ENCODE measurements at places on chromosomes 7 and 10.

DNA sequence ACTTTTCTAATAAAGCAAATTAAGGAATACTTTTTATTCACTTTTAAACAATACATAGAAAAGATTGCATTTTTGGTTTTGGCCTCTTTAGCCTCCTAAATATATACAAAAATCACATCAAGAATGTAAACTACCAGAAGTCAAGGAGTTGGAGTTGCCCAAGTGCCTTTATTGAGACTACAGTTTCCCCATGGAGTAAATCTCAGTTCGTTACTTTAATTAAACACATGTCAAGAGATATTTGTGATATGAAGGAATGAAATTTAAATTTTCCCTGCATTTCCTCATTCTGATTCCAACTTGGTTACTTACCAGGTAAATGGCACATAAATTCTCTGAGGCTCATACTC is 492.9 kb downstream of the TNS3 start:
- DNase-seq = no peak

DNA sequence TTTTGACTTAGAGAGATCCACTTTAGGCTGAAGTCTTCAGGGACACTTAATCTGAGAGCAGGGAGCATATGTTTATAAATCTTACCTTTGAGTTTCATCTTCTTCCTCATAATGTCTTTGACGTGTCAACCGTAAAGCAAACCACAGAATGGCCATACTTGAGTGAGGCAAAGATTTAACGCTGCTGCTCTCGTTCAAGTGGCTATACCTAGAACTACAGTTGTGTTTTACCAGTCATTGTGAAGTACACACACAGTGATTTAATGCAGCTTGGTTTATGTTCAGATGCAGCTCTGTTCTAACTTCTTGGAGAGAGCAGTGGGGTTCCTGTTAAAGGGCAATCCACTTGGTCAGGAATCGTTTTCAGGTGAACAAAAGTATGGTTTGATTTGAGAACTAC is 39.9 kb upstream of the GOT1 start:
- no peak for DNase-seq

GRCh38 chr10:13718820-13719219 is 132.1 kb downstream of the PRPF18 start:
- no peak for DNase-seq

DNA sequence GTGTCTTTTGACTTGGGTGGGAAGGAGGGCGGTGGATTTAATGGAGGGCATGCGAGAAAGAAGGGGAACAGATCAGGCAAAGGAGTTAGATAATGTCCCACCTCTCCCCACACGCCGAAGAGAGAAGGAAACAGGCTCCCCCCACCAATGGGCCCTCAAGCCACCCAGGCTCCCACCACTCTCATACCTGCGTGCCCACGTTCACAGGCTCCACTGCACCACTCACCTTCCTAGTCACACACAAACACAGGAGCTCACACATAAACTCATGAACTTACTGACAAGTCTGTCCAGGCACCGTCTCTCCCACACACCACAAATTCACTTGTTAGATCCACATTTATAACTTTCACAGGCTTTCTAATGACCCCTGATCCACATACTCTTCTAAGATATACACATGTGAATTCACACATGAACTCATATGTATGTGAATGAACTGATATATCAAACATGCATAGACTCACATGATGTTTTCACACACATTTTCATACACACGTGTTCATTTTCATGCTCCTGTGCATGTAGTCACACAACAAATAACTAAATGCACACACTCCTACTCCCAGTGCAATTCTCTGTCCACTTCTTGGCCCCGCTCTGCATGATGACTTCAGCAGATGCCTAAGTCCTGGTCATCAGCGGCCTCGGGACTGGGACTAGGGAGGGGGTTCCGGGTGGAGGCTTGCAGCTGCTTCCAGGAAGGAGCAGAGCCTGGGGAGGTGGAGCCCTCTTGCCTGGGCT is 1.5 kb downstream of the LZTS2 start:
- DNase-seq = peak; percentile 89

- peak; percentile 33 for DNase-seq
Observed at GRCh38 chr7:27922907-27923641, 183.1 kb downstream of the TAX1BP1 start.

GRCh38 chr10:110483633-110484032 is 14.1 kb upstream of the DUSP5 start:
- DNase-seq = no peak

DNA sequence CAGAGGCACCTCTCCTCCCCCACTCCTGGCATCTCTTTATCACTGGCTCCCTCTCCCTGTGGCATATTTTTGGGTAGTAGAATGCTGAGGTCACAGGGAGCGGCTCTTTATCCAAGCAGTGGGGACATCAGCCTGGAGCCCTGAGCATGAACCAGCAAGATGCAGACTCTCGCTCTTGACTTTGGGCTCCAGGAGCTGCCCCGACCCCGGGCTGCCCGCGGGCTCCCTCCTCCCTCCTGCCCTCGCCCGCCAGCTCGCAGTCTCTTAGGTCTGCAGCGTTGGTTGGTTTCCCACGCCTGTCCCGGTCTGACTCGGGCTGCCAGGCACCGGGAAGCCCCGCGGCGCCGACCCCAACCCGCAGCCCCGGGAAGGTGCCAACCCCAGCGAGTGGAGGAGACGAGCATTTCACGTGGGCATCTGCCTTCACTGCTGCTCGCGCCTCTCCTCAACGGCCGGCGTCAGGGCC is 1.3 kb downstream of the INSYN2A start:
- DNase-seq = no peak

DNA sequence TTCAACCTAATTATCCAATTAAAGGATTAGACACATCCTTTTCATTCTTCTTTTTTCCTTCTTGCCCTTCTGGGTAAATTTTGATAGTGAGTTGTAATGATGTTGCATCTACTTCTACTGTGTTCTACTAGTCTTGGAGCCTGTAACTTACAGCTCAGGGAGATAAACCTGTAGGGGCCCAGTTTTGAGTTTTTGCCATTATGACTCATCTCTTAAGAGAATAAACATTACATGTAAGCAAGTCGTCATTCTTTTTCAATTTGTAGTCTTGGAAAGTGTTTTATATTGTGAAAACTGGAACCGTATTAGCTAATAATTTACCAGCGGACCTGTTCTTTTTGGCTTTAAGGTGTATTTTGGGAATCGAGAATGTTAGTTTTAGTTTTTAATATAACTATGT is 89.7 kb upstream of the RPA3 start:
- peak; percentile 75 for DNase-seq

- DNase-seq = no peak
Observed at GRCh38 chr7:141118767-141119166, 44.9 kb downstream of the TMEM178B start.

DNA sequence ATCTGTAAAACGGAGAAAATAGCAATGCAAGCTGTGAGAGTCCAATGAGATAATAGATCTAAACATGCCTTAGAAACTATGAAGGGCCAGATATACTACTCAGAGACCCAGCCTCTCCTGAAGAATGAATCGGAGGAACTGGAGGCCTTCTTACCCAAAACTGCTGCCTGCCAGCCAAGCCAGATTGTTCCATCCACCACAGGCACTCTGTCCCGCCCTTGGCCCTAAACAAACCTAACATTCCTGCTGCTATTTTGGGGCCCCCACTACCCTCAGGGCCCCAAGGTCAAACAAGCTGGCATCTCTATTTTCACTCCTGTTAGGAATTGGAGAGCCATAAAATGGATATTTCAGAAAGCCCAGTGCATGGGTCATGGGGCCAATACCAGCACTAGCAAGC is 48.0 kb upstream of the HMX3 start:
- DNase-seq = no peak

DNA sequence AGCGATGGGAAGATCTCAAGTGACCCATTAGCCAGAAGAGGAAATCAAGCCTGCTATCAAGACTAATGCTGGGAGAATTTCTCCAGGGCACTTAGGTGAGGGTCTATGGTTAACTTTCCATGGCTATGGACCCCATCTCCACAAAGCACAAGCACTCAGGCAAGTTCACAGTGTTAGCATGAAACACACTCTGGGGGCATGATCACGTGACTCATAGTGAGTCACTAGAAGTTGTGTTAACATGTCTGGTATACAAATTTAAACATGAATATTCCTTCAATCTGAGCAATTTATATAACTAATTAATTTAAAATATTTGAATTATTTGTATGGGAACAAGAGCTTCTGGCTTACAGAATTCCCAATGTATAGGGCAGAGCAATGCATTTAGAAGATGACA is 131.8 kb downstream of the FAM204A start:
- no peak for DNase-seq

DNA sequence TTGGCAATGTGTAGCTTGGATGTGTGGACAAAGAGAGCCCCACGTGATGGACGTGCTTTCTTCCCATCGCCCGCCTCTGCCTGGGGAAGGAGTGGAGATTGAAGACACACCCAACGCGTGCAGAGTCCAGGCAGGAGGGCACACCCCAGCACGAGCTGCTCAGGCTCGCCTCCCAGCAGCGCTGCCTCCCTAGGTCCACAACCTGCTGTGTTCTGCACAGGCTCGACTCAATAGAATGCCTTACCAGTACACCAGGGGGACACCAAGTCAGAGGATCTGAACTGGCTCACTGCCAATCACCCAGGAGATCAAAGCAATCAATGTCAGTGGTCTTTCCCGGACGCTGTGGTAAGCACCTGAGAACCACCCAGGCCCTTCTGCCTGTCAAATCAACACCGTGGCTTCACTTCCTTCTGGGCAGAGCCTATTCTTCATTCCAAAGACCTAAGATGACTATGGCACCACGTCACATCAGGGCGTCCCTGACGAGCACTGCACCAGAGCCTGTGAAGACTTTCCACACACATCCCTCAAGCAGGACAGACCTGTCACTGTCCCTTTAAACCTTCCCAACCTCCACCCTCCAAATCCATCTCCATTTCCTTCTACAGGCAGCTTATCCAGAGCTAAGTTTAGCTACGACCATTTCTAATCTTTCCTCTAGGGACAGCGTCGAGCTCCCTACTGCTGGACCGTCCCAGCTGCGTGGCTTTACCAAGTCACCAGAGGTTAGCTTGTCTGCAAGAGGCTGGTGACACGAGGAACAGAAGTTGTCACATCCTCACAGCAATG is 72.3 kb downstream of the AMZ1 start:
- peak; percentile 36 for DNase-seq

DNA sequence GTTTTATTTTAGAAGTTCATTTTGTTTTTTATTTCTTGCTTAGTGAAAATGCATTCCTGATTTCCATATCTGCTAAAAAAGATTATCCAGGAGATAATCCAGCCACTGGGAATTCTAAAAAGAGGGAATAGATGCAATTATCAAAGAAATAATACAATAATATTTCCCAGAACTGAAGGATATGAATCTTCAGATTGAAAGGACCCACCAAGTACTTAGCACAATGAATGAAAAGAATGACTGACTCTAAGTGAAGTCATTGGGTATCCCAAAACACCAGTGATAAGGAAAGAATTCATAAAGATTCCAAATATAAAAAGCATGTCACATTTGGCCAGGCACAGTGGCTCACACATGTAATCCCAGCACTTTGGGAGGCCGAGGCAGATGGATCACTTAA is 79.3 kb downstream of the REEP3 start:
- DNase-seq = no peak

GRCh38 chr7:71618278-71618677 is 486.3 kb downstream of the GALNT17 start:
- DNase-seq = no peak

DNA sequence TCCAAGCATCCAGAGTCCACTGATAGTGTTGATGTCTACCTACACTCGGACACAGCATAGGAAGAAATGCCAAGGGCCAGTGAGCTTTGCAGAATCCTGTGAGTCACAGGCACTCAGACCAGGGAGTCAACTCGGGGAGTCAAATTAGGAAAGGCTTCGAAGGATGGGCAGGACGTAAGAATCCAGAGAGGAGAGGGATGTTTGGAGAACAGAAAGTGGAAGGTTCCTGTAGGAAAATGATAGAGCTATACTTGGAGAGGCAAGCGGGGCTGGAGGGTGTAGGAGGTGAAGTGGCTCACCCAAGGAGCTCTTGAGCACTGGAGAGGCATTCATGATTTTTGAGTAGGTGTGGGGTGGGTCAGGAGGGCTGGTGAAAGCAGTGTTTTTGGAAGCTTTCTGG is 3.0 kb downstream of the ZYX start:
- peak; percentile 75 for DNase-seq

DNA sequence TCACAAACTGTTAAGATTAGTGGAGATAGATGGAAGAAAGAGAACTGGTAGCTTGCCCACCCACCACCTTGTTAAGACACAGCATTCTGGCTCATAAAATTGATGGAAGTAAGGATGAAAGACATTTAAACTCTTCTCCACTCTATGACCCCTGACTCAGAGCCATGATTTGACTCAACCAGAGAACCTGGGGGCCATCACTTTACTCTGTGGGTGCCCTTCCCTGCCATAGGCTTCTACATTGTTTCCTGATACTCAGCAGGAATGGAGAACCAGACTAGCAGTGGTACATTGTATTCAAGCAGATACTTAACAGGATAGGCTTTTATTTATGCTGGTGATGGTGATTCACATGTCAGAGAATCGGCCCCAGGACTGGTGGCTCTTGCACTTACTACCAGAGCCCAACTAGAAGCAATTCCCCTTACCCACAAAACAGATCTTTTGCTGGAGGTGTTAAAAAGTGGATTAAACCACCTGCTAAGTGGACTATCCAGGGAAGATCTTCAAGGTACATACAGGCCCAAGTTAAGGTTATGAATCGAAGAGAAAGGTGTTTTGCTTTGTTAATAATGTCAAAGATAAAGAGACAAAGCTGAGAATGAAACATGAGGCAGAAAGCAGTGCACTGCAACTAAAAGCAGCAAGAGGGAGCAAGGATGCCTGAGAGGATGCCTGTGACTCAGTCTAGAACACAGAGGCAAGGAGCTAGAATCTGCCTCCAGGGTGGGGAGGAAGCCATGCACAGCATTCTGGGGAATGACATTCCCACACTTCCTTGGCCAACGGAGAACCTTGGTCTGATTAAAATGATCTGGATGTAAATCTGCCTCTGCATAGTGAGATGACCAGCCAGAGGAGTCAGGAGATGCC is 36.0 kb upstream of the GLI3 start:
- peak; percentile 31 for DNase-seq

GRCh38 chr7:779480-779879 is 52.4 kb upstream of the PRKAR1B start:
- no peak for DNase-seq

DNA sequence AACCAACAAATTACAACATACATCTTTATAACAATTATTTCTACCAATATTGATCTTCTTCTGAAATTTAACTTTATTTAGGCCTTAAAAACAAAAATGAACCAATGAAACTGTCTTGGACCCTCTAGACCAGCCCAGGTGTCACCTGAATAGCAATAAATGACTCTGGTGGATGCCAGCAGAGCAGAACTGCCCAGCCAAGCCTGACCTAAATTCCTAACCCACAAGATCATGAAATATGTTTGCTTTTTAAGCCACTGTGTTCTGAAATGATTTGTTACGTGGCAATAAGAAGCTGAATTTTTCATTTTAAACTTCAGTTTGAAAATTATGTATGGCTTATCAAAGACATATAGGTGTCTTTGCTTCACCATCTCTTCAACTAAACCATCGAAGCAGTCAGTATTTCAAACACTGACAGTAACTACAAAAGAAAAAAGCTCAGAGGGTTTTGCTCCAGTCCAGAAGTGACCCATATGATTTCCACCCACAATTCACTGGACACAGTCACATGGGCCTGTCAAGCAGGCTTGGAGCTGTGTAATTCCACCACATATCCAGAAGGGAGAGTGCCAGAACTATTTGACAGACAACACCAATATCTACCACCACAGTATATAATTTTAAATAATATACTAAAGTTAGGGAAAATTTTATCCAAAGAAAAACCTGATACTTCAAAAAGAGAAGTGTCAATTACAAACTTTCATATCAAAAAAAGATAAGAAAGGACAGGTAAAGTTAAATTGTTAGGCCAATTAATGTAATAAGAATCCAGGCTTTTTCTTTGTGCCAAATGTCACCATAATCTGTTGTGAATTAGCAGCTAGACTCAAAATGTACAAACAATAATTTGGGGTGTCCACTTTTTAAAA is 94.5 kb downstream of the KMT2C start:
- peak; percentile 70 for DNase-seq

Data from fibroblast of the aortic adventitia (primary cell).